ENCODE measurements at places on chromosomes 12 and 14.

GRCh38 chr14:28340816-28341215, 425.8 kb upstream of the FOXG1 start:
- DNase-seq: no peak

DNA sequence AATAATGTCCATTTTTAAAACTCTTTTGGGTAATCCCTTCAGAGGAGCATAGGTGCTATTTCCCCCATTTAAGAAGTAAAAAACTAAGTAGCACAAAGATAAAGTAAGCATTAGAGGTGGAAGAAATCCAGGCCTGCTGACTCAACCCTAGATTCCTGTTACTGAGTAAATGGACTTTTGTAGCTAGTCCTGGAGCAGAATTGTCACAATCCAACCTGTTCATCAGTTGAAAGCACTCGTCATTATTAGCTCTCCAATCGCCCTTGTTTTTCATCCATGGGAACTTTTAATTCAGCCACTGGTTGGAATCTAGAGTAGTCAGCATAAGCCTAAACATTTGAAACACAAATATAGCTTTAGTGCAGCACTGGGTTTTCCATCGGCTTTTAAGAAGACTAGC, 139.5 kb upstream of the AMIGO2 start:
- no peak for DNase-seq

- DNase-seq: no peak
These were observed 773 bp downstream of the GMPR2 start for GRCh38 chr14:24233538-24233866.

DNA sequence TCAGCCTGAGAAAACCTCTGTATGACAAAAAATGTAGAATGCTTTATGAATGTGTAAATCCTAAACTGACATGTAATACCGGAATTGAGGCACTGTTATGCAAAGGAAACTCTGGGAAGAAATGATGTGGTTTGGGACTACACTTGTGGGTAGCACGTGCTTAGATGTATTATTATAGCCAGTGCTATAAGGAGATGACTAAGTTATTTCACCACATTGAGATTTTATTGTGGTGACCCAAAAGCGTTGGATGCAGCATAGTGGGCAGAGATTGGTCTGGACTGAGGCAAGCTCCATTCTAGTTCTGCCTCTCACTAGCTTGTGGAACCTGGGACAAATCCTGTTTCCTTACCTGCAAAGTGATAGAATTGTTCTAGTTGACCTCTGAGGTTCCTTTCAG, 172.2 kb downstream of the SNAPC1 start:
- DNase-seq: peak; percentile 81

GRCh38 chr14:22737052-22737451, 29.4 kb upstream of the OXA1L start:
- DNase-seq: no peak

DNA sequence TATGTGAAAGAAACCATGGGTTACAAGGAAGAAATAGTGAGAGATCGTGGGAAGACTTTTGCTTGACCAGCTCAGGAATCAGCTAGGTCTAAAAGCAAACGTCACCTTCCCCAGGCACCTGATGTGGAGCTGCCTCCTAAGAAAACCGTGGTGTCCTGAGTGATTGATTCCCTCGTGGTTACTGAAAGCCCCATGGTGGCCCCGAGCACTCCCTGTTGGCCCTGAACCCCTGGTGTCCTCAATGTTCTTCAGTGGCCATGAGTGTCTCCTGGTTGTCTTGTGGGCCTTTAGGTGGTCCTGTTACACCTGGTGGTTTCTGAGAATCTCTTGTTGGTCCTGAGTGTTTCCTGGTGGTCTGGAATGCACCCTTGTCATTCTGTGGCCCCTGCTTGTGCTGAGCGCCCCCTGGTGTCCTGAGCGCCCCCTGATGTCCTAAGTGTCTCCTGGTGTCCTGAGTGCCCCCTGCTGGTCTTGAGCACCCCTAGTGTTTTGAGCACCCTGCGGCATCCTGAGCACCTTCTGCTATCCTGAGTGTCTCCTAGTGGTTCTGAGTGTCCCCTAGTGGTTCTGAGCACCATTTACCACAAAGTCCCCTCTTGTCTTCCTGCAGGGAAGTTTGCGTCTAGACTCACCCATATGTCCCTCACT, 518.7 kb downstream of the TMEM121 start:
- DNase-seq: no peak

GRCh38 chr12:65895759-65896656, 71.7 kb downstream of the HMGA2 start:
- no peak for DNase-seq

DNA sequence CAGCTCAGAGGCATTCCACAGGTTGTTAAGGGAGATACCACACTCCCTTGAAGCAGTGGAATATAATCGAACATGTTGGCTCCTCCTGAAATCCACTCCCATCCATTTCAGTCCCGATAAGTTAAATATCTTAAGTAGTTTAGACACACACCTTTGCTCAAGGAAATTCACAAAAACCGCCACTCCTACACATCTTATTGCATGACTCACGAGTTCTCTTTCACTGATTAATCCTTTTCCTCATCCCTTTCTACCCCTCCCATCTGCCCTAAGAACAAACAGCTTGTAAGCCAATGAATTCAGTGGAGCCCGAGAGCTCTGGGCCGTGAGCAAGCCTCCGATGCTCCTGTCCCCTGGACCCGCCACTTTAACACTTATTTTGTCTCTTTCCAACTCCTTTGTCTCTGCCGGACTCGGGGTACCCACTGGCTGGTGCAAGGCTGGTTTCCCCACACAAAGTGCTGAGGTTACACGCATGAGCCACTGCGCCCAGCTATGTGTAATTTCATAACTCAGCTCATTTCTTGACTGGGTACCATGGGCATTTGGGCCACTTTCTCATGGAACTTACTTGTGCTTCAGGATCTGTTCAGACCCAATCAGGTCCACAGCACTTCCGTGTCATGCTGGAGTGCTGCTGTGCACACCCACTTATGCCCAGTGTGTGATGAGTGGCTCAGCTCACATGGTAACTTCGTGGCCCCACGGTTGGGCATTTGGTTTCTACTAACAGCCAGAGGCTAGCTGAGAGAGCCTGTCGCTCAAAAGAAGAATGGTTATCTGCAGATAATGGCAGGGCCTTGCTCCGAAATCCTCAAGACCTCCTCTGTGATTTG, 171.8 kb upstream of the ALG10B start:
- no peak for DNase-seq

GRCh38 chr14:100545359-100545758, 41.9 kb downstream of the BEGAIN start:
- no peak for DNase-seq

DNA sequence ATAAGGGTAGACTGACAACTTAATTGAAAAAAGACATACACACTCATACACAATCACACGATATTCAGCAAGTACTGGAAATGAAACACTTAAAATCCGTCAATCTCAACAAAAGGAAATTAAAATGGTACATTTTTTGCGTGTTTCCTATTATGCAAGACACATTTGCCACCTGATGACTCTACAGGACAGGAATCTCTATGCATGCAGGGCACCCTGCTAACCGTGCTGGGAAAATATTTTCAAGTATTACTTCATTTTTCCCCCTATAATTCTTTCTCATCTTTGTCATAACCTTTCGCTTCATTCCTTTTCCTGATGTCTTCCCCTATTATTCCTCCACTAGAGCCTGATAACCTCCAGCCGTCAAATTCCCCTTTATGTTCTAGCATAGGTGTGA, 150.2 kb downstream of the TMEM132D start:
- DNase-seq: peak; percentile 62

DNA sequence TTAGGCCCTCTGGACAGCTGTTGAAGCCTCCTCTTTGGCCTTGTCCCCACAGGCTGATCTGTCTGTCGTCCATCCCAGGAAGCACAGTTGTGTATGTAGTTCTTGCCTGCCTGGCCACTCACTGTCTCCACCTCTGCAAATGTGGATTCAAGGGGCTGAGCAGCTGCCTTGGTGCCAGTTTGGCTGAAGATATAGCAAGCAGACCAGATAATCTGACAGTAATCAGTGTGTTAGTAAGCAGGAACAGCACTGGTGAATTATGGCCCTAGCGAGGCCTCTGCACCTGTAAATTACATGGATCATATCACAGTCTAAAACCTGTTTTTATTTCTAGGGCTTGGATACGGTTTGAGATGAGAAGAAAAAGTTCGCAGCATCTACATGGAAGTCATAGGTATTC, 282.5 kb upstream of the NOS1 start:
- DNase-seq: no peak

DNA sequence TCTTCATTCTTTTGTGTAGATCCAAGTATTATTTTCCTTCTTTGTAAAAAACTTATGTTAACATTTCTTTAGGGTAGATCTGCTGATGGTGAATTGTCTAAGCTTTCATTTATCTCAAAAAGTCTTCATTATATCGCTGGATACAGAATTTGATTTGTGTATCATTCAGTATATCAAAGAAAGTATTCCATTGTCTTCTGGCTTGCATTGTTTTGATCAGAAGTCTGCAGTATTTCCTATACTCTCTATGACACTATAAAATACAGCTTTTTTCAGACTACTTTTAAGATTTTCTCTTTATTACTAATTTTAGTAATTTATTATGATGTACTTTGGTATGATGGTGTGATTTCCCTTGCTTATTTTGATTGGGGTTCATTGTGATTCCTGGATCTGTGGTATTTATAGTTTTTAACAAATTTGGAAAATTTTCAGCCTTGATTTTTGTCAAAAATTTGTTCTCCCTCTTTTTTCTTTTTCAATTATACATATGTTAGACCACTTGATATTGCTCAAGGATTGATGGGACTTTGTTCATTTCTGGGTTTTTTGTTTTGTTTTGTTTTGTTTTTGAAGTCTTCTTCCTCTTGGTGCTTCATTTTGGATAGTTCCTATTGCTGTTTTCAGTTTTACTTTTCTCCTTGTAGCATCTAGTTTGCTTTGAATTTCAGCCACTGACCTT, 176.5 kb downstream of the ZFP36L1 start:
- no peak for DNase-seq

GRCh38 chr14:33486332-33486890, 464.5 kb downstream of the EGLN3 start:
- no peak for DNase-seq

DNA sequence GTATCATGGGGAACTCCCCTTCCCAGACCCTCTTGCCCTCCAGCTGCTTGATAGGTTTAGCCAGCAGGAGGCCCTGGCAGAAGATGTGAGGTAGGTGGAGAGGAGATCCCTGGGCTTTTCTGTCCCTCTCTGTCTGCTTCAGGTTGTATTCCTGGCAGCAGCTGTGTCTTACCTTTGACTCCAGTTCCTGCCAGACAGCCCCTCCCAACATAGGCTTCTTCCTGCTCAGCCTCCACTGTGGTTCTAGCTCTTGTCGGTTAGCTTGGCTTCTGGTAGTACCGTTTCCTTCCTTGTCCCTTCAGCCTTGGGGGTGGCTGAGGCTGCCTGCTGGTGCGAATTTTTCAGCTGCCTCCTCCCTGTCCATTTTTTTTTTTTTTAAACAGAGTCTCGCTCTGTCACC, 215.7 kb upstream of the CRY1 start:
- no peak for DNase-seq

GRCh38 chr14:101259748-101260147, 301.5 kb upstream of the DIO3 start:
- DNase-seq: no peak

GRCh38 chr14:64778104-64778754, 74.0 kb downstream of the PLEKHG3 start:
- no peak for DNase-seq

GRCh38 chr12:53980802-53981496, 4.0 kb upstream of the HOXC10 start:
- DNase-seq: no peak

DNA sequence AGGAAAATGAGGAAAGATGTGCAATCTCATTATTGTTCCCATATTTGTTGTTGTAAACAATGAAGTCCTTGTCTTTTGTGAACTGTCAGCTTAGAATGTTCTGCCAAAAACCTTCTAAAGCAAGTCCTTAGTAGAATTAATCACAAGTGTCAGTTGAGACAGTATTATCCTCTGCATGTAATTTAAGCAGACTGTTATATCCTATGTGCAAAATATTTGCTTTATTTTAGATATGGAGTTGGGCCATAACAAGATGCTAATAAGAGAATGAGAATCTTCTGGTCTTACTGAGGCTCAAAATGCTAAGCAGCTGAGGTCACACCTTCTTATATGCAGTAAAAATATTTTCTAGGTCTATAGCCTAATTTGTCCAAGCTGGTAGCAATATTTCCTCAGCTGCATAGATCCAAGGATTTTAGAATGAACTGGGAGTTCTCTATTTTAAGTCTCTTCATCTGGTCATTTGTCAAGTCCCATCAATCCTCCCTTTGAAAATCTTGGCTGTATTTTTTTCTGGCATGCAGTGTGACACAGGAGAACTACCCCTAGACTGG, 222.3 kb upstream of the NAV3 start:
- no peak for DNase-seq

DNA sequence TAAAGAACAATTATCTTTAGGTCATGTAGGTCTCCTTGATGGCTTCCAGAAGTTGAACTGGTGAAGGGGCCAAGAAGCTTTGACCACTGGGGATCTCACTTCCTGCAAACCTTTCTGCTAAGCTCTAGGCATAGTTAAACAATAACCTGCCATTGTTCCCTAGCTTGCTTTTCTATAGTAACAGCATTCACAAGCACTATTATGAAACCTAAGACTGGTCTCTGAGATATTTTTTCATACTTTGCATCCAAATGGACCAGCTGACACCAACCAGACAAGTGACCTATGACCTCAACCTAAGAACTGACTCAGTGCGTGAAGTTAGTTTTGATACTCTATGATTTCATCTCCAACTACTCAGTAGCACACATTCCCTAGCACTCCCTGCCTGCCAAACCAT, 129.1 kb downstream of the PTPRB start:
- no peak for DNase-seq

GRCh38 chr12:104275689-104276088, 27.9 kb upstream of the EID3 start:
- DNase-seq: no peak

- DNase-seq: no peak
These were observed 87.4 kb downstream of the GTF2A1 start for GRCh38 chr14:81133400-81133799.

GRCh38 chr14:96494331-96494730, 7.9 kb upstream of the PAPOLA start:
- no peak for DNase-seq

- DNase-seq: no peak
These were observed 64.0 kb downstream of the SPTSSA start for GRCh38 chr14:34398024-34398423.

DNA sequence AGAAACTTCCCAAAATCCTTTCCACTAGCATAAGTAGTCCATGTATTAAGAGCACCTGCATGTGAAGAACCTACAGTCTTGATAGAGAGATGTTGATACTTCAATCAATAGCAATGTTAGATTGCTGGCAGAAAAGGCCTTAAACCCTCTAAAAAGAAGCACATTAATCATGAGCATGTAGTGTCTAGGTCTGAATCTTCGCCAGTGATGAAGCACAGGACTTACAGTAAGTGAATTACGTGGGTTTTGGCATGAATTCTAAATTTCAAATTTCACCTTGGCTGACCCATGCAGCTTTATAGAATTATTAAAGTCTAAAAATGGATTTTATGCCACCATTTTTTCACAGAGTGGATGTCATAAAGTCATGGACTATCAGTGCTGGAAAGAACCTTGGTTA, 791.6 kb upstream of the NOVA1 start:
- DNase-seq: no peak

DNA sequence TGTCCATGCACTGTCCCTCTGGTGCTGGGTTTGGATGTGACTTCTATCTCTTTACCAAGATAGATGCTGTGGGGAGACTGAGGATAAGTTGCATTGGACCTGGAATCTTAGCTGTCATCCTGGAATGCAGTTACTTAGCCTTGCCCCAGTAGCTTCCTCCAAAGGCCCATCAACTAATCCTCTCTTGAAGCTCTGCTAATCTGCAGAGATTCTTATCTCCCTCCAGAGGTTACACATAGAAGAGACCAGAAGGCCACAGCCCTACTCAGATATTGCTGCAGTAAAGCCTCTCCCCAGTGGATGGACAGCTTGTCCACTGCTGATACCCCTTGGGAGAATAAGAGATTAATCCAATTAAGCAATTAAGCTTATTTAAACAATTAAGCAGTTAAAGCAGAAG, 867.2 kb downstream of the BCL11B start:
- no peak for DNase-seq
